ENCODE measurements at places on chromosomes 13 and 19. TPM values are rescaled to one million over a fixed set of nuclear protein-coding genes. Genes with fewer than 3 reads are reported as not detected.

Gene ZGLP1
- under 0.01 TPM for total RNA-seq

Gene KLK3
- total RNA-seq = not detected

Gene CEACAM20
- not detected for total RNA-seq

Gene PINLYP
- 0.97 TPM for total RNA-seq

Gene ACP7
- under 0.01 TPM for total RNA-seq

Gene CEBPA
- under 0.01 TPM for total RNA-seq

Gene SLC15A1
- under 0.01 TPM for total RNA-seq

Gene NLRP11
- total RNA-seq = not detected

Gene CABP5
- not detected for total RNA-seq

Gene GFY
- total RNA-seq = not detected

Gene FUT6
- total RNA-seq = not detected

Gene ATP8B3
- total RNA-seq = 0.76 TPM

Gene CFD
- 1.3 TPM for total RNA-seq

Gene GPC6
- total RNA-seq = 0.32 TPM

Gene ZNF480
- total RNA-seq = 3.9 TPM

Gene SH2D3A
- total RNA-seq = 0.61 TPM

Gene GJA3
- under 0.01 TPM for total RNA-seq

Gene CEP89
- 11.1 TPM for total RNA-seq

Gene TSPAN16
- total RNA-seq = not detected

Gene PSG11
- not detected for total RNA-seq

Gene ZNF468
- total RNA-seq = 27.4 TPM

Gene KLK14
- total RNA-seq = under 0.01 TPM

Gene MEIOSIN
- not detected for total RNA-seq

Gene PSMC4
- total RNA-seq = 173 TPM

Gene FTL
- 777 TPM for total RNA-seq

Gene ONECUT3
- not detected for total RNA-seq

Gene CD79A
- total RNA-seq = not detected

Gene MEIS3
- total RNA-seq = 0.46 TPM
